Testis (tissue), 5 donors: ENCODE measurements at places on chromosomes 13 and 19. TPM values are rescaled to one million over a fixed set of nuclear protein-coding genes. Genes with fewer than 3 reads are reported as not detected.

- peak; percentile 67 for DNase-seq
- H3K36me3 ChIP-seq, result no peaks in the 10 kb centered on the region
- no peak overlapping the region for H3K4me3 ChIP-seq
- peaks cover 11% of the 10 kb centered on the region for H3K4me1 ChIP-seq
- H3K27me3 ChIP-seq, result no peaks in the 10 kb centered on the region
Observed at GRCh38 chr19:11191273-11191755, 6.0 kb downstream of the KANK2 start.

NKPD1 gene
- total RNA-seq, result 4.2 TPM

GRCh38 chr13:20415694-20416107, 110.0 kb downstream of the CRYL1 start:
- H3K27ac ChIP-seq, result no peak overlapping the region
- peak overlapping the region; percentile 34 for H3K4me3 ChIP-seq
- H3K27me3 ChIP-seq, result no peaks in the 10 kb centered on the region
- H3K4me1 ChIP-seq, result no peaks in the 10 kb centered on the region

GRCh38 chr19:15551293-15552004, 43.1 kb downstream of the CYP4F22 start:
- no peak overlapping the region for H3K27ac ChIP-seq
- no peaks in the 10 kb centered on the region for H3K27me3 ChIP-seq
- peak; percentile 60 for DNase-seq

CEACAM21 gene
- 1.3 TPM for total RNA-seq

ZNF177 gene
- total RNA-seq, result 11.9 TPM

GRCh38 chr13:31772231-31772630, 32.9 kb downstream of the RXFP2 start:
- H3K4me1 ChIP-seq, result no peaks in the 10 kb centered on the region
- H3K36me3 ChIP-seq, result no peaks in the 10 kb centered on the region
- no peak for DNase-seq

RNF225 gene
- not detected for total RNA-seq

ZNF418 gene
- 22.0 TPM for total RNA-seq

GRCh38 chr13:59658738-59659330, 504.9 kb downstream of the DIAPH3 start:
- no peak overlapping the region for H3K27ac ChIP-seq
- no peak overlapping the region for H3K4me3 ChIP-seq
- H3K4me1 ChIP-seq, result no peaks in the 10 kb centered on the region

TEX26 gene
- total RNA-seq, result 5.5 TPM

DNA sequence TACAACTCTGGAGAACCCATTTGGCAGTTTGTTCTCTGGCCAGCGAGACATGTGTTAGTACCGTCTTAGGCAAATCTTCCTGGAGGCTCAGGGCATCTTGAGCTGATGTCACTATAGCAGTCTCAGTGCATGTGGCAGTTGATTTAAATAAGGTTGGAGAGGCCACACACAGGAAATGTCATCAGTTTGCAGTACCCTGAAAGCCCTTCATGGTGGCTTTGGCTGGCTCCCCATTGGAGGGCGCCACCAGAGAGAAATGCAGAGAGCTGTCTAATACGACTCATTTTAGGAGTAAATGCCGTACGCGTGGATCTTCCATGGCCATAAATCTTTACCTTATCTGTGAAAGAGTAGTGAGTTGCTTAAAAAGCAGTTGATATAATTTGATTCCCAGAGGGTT, 163.1 kb downstream of the STK24 start:
- H3K27me3 ChIP-seq, result no peaks in the 10 kb centered on the region
- no peak for DNase-seq
- no peaks in the 10 kb centered on the region for H3K36me3 ChIP-seq
- no peaks in the 10 kb centered on the region for H3K4me1 ChIP-seq
- no peak overlapping the region for H3K4me3 ChIP-seq

DNA sequence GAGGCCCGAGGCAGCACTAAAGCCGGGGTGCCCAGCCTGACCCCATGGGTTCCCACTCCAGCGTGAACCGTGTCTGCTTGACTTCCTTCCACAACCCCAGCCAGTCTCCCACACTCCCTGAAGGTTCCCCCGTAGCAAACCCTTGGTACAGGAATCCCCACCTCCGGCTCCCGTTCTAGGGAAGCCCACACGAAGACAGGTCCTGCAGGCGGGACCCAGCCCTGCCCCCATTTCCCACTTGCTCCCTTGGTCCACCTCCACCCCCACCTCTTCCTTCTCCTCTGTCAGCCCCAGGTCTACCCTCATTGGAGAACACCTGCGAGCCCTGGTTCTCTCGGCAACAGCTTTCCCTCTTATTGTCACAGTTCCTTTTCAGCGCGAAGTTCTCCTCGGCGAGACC, 23.9 kb downstream of the C19orf81 start:
- DNase-seq, result no peak
- H3K27me3 ChIP-seq, result no peaks in the 10 kb centered on the region
- H3K4me3 ChIP-seq, result no peak overlapping the region
- H3K27ac ChIP-seq, result no peak overlapping the region

ERICH4 gene
- 1.8 TPM for total RNA-seq
